ENCODE measurements at places on chromosomes 5 and 9. TPM values are rescaled to one million over a fixed set of nuclear protein-coding genes. Genes with fewer than 3 reads are reported as not detected.

DNA sequence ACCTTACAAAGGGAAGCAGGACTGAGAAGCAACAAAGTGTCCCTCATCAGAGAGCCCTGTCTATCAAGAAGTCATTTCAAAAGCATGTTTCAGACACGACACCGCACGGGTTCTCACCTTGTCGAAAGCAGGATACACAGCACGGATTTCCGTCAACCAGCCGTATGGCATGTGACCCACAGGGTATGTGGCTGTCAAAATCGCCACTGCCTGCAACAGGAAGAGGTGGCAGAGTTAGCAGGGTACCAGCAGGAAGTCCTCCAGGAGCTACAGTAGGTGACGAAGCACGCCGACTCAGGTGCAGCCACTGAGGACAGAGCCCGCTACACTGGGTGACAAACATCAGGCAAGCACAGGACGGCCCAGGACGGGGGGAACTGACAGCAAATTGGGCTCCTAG is 81.2 kb downstream of the OTULIN start:
- DNase-seq = no peak

DNA sequence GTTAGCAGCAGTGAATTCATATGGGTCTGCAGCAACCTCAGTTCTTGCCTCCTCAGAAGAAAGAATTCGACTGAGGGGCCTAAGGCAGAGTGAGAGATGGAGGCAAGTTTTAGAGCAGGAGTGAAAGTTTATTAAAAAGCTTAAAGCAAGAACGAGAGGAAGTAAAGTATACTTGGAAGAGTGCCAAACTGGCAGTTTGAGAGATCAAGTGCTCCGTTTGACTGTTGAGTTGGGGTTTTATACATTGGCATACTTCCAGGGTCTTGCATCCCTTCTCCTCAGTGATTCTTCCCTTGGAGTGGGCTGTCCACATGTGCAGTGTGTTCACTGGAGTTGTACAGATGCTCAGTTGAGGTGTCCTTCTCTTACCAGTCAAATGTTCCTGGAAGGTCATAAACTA is 203.6 kb downstream of the SPATA31D1 start:
- DNase-seq = no peak

The KLF4 gene
- 209 TPM for total RNA-seq

The DMGDH gene
- 0.30 TPM for total RNA-seq

The HMMR gene
- total RNA-seq = 44.5 TPM

The PMPCA gene
- 60.9 TPM for total RNA-seq

All from colonic mucosa (tissue), 4 donors.